ENCODE measurements at places on chromosomes 13 and 19.

DNA sequence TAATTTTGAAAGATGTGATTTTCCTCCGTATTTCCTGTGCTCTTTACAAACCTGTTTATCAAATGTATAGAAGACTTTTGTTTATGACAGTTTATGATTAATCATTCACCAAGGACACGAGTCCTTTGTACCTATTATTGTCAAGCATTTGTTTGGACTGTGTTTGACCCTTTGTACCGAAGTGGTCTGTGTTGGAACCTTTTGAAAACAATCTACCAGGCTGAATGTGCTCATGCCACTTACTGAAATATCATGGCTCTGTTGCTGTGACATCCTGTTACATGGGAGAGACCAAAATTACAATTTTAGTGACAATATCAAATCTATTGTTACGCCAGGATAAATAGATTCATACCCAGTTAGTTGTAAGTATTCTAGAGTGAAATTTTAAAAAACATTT is 193.6 kb downstream of the IRS2 start:
- no peak for DNase-seq

- DNase-seq: peak; percentile 61
Measured at GRCh38 chr19:12872941-12873890, 8.0 kb downstream of the DNASE2 start.

- DNase-seq: no peak
Measured at GRCh38 chr19:41476583-41476982, 33.6 kb downstream of the ERICH4 start.

- DNase-seq: no peak
Measured at GRCh38 chr19:29467824-29468401, 57.9 kb upstream of the VSTM2B start.

DNA sequence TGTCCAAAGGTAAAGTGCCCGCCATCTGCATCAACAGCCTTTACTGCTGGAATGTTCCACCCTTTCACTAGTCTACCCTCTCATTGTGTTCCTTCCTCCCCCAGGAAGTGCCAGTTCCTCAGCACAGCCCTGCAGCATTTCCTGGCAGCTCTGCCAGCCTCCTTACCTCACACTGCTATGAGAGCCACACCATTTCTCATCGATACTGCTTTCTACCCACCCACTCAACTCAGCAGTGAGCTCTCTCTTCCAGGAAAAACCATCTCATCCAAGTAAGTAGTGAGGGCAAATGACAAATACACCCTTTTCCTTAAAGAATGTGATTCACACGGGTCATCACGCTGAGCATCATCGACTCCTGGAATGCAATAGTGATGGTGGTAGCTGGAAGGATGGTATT is 19.8 kb downstream of the UQCRFS1 start:
- DNase-seq: no peak

DNA sequence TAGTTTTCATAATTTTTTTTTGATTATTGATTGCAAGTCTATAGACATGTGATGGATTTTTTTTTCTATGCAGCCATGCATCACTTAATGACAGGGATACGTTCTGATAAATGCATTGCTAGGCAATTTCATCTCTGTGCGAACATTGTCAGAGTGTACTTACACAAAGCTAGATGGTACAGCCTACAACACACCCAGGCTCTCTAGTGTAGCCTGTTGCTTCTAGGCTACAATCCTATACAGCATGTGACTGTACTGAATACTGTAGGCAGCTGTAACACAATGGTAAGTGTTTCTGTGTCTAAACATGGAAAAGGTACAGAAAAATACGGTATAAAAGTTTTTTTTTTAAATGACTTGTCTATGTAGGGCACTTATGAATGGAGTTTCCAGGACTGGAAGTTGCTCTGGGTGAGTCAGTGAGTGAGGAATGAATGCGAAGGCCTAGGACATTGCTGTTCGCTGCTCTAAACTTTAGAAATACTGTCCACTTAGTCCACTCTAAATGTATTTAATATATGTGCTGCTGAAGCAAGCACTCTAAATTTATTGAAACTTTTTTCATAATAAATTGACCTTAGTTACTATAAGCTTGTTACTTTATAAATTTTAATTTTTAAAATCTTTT is 20.3 kb downstream of the SPATA13 start:
- DNase-seq: no peak

DNA sequence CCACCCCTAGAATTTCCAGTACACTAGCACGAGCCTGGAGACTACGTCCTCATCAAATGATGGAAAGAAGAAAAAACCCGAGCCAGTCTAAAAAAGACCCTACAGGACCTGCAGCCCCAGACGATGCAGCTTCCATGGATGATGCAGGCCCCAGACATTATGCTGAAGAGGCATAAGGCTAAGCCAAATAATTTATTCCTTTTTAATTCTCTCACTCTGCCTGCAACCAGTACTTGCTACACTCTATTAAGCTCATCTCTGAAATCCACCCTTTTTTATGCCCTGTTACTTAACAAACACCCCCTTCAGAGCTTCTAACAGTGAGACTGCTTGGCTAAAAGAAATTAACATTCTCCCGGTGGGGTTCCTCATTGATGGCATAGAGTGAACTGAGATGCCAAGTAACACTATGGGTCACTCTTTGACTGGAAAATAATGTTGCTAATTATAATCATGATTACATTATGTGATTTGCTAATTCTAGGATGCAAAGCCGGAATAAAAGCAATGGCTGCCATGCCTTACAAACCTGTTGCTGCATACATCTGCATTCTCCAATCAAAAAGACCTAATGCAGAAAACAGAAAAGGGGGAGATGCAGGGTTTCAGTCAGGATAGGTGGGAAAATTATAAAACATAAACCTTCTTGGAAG is 1462.4 kb downstream of the UQCRFS1 start:
- DNase-seq: no peak

DNA sequence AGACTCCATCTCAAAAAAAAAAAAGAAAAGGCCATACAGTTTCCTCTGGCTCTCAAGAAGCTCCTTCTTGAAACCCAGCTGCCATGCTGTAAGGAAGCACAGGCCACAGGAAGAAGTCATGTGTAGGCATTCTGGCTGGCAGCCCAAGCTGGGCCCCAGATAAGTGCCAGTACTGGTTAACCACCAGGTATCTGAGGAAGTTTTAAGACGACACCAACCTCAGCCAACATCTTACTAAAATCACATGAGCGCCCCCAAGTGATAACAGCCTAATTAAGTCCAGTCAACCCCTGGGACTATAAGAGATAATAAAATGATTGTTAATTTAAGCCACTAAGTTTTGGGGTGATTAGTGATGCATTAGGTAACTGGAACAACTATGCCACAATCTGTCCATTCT is 27.4 kb upstream of the AKT2 start:
- DNase-seq: no peak

- no peak for DNase-seq
Measured at GRCh38 chr19:50651174-50651573, 1.9 kb downstream of the C19orf81 start.

DNA sequence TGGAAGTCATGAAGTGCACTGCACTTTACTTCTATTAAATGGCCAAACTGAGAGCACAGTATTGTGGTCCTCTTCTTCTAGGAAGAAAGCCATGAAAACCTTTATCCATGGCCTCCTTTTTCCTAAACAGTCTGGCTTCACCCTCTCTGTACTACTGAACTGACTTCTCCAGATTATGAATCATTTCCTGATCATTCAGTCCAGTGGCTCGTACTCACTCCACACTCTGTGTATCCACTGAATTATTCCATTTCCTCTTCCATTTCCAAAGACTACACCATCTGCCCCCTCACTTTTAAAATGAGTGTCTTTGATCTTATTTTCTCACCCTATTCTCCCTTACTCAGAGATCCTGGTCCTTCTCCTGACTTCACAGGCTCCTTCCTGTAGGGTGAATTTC is 29.7 kb upstream of the FREM2 start:
- no peak for DNase-seq

- DNase-seq: no peak
Measured at GRCh38 chr13:51249770-51250741, 27.9 kb downstream of the FAM124A start.

- DNase-seq: peak; percentile 61
Measured at GRCh38 chr13:41458761-41459431, 1.5 kb downstream of the RGCC start.

DNA sequence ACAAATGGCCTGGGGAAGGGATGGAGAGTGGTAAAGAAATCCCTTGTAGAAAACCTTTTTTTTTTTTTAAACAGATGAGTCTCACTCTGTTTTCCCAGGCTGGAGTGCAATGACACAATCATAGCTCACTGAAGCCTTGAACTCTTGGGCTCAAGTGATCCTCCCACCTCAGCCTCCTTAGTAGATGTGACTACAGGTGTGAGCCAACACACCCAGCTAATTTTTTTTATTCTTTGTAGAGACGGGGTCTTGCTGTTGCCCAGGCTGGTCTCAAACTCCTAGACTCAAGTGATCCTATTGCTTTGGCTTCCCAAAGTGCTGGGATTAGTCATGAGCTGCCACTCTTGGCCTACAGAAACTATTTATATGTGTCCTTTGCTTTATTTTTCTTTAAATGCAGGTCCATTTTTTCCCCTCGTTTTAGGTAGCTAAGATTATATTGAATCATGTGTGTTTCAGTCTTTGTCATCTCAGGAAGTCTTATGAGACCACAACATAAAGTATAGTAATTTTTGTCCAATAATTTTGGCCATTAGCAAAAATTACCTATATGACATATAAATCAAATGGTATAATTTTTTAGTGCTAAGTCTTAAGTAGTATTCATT is 10.5 kb downstream of the LPAR6 start:
- no peak for DNase-seq

DNA sequence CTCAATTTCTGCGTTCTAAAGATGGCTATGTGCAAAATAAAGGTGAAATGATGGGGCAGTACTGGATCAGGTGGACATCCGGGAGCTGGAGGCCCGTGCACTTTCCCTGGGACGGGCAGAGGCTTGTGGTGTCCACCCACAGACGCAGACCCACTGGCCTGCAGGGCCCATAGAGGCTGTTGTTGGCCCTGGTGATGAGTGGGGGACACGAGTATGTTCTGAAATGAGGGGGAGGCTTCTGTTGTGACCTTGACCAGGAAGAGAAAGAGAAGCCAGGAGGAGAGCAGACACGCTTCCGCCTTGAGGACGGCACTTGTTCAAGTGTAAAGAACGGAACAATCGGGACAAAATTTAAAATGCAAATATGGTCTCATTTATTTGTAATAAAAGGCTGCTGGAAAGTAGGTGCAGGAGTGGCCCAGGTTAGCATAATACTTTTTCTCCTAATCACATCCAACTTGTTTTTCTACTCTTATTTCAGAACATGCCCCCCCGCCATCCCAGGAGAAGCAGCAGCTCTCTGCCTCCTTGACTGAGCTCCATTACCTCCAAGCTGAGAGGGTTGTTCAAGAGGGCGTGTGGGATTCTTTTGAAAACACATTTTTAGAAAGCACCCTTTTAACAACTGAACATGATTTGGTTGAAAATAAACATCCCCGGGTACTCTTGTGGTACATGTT is 27.1 kb downstream of the ATP11A start:
- DNase-seq: no peak

GRCh38 chr19:1584500-1585242 is 8.0 kb downstream of the MBD3 start:
- DNase-seq: no peak
